Activated CD4-positive, alpha-beta T cell treated with anti-CD3 and anti-CD28 coated beads for 24 hours (primary cell): ENCODE measurements at places on chromosomes 13 and 19.
A peak's percentile ranks its signal among the peaks of the same experiment; 100 is the strongest.

GRCh38 chr19:8250596-8250995 is 41.4 kb downstream of the CERS4 start:
- no peak for DNase-seq

- DNase-seq = no peak
Observed at GRCh38 chr13:80840316-80840976, 499.5 kb upstream of the SPRY2 start.

DNA sequence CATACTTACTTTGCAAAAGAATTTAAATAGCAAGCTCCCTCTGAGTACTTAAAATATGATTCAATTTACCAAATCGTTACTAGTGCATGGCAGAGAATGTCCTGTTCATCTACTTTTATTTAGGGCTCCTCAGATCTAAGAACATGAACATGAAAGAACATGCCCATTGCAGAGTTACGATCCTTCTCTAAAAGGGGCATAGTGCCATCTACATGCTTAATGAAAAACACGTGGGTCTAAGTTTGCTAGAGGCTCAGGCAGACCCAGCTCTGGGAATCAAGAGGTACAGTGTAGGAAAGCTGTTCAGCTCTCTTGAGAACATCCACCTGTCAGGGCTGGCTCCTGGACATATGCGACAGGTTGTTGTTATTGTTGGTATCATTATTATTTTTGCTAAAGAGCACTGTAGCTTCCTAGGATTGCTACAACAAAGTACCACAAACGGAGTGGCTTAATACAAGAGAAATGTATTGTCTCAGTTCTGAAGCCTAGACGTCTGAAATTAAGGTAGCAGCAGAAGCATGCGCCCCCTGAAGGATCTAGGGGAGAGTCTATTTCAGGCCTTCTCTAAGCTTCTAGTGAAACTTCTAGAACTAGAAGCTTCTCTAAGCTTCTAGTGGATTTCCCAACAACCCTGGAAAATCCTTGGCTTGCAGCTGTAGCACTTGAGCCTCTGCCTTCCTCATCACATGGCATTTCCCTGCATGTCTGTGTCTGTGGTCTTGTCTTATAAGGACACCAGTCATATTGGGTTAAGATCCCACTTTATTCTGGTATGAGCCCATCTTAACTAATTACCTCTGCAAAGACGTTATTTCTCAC is 133.9 kb downstream of the DCT start:
- no peak for DNase-seq

DNA sequence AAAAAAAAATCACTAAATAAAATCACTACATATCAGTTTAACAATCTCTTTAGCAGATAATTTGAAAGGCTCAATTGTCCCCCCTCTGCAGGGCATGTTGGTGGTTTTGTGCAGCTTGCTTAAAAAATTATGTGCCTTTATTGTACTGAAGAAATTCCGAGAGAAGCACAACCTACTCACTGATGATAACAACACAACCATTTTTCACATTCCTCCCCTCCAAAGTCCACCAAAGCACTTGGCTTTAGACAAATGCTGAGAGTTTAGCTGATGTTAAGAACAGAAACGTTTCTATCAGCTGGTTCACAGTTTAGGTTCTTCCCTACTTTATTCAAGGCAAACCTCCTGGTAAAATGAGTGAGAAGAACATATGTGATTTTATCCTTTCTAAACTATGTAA is 923 bp downstream of the DOCK9 start:
- DNase-seq = no peak

- no peak for DNase-seq
Observed at GRCh38 chr19:7559102-7559501, 23.6 kb downstream of the PNPLA6 start.

GRCh38 chr19:21835810-21836444 is at the start of gene ZNF43:
ZNF43 (minus strand) TSS chr19:21836182; CDS start chr19:21836038, 144 bp downstream.
- peak; percentile 88 for DNase-seq

- DNase-seq = no peak
Observed at GRCh38 chr13:74162782-74163181, 28.6 kb upstream of the KLF12 start.

- no peak for DNase-seq
Observed at GRCh38 chr13:96904232-96904631, 90.0 kb downstream of the OXGR1 start.

DNA sequence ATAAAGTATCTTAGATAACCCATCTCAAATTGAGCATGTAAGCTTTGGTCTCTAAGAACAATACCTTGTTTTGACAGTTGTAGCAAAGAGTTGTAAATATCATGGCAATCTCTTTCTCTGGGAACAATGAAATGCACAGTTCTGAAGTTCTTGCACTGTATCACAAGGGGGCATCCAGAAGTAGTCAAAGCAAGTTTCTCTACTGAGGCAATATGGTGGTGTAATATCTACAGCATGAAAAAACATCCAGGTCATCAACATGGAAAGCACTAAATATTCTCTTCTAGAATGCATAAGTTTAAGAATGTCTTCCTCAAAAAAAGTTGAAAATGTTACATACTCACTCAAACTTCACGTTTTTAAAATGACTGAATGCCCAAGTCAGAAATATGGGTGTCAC is 19.6 kb downstream of the MTMR6 start:
- no peak for DNase-seq

GRCh38 chr13:49374585-49375290 is 69.1 kb downstream of the CAB39L start:
- DNase-seq = no peak

GRCh38 chr13:113917594-113918371 is 53.9 kb upstream of the GAS6 start:
- no peak for DNase-seq

DNA sequence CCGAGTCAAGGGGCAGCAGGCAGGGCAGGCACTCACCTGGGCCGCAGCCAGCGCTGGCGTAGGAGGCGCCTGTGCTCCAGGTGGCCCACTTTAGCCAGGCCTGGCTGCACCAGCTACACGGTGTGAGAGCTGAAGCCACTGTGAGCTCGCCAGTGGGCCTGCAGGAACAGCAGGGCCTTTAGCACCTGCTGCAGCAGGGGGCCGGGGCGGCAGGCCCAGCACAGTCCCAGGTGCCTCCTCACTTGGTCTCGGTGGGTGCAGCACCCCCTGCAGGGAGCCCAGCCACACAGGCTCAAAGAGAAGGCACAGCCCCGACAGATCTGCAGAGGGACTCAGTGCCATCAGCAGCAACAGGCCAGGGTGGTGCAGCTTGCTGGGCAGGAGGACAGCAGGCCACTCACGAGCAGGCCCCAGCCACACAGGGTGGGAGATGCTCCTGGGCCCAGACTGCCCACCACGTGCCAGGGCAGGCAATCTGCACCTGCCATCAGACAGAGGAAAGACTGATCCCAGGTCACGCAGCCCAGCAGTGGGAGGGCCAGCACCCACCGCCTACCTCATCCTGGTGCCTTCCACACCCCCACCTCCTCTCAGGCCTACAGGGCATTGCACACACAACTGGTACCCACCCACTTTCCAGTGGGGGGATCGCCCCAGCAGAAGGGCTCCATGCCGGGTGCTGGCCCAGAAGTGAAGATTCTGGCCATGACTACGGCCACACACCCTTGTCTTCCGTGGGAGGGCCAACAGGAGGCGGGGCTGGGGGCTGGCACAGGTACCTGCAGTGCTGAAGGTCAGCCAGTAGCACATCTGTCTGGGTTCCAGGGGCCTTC is 15.8 kb downstream of the ARHGAP33 start:
- no peak for DNase-seq

DNA sequence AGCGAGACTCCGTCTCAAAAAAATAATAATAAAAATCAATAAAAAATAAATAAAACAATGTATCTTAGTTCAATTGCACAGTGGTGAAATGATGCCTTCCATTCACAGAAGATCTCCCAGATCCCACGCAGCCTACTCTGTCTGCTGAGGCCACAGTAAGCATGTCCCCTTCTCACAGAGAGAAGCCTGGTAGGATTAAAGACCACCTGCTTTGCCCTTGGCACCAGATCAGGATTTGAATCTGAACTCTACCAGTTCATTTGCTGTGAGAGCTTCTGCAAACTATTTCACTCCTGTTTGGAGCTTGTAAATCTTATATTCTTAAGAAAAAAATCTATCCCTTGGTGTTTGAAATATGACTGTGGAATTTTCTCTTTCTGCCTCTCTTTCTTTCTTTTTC is 2.2 kb upstream of the SLC7A1 start:
- no peak for DNase-seq

GRCh38 chr19:2594319-2594718 is 108.2 kb downstream of the GNG7 start:
- no peak for DNase-seq

DNA sequence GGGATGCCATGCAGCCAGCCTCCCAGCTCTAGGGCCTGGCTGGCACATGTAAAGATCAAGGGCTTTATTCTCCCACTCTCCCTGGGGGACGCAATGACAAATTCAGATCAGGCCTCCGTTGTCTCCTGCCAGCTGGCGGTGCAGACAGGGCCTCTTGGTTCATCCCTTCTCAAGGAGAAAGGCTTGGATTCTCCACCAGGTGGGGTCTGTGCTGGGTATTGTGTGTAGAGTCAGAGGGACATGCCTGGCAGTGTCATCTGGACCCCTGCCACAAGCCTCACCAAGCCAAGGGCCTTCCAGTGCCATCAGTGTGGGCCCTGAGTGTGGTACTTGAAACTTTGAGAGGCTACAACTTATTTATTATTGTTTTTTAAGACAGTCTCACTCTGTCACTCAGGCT is 8.4 kb upstream of the PTPRS start:
- DNase-seq = no peak

GRCh38 chr19:23571175-23571574 is 115.8 kb downstream of the ZNF675 start:
- no peak for DNase-seq

- DNase-seq = peak; percentile 61
Observed at GRCh38 chr19:41263042-41263849, 926 bp upstream of the HNRNPUL1 start.

DNA sequence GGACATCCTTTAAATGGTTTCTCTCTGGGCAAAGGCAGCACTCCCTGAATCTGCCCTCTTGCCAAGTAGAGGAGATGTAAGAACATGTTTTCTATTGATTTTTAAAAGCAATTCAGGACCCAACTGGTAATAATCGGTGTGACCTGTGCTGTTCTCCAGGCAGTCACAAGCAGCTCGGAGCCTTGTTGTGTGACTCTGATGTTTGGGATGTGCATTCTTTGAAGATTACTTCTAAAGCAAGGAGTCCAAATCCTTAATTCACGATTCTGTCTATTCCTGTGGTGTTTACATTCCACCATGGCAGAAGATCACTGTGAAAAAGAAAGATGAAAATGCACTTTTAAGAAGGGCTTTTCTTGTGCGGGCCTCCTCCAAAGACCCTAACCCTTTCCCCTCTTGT is 122.3 kb upstream of the ZNF536 start:
- DNase-seq = no peak

GRCh38 chr13:43492745-43493144 is 294.0 kb downstream of the ENOX1 start:
- DNase-seq = no peak

- DNase-seq = no peak
Observed at GRCh38 chr19:33488826-33489225, 32.8 kb downstream of the PEPD start.

- no peak for DNase-seq
Observed at GRCh38 chr19:16369664-16370576, 45.3 kb downstream of the KLF2 start.

DNA sequence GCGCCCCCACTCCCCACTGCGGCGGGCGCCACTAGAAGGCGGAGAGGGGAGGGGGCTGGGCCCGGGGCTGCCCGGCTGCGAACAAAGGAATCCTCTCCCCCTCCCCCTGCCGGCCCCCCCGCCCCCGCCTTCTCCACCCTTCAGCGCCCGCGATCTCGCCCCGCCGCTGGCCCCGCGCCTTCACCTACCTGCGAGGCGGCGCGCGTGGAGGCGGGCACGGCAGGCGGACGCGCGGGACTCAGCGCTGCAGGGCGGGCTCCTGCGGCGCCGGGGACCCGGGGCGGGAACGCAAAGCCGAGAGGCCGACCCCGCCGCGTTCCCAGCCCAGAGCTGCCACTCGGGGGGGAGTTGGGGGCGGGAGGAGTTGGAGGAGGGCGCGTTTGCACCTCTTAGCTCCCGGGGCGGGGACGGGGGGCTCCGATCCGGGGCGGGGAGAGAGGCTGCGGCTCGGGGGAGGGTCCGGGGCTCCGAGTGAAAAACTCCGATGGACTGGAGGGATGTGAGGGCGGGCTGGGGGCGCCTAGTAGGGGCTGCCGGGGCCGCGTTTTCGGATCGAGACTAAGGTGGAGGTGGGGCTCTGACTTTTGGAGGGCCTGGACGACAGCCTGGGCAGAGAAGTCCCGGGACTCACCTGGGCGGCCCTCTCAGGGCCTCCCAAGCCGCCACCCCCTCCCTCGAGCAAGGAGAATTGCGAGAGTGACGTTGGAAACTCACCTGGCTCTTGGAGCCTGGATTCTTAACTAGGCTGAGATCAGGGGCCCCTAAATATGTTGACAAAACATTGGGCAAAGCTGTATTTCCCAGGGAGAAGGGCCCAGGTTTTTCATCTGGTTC is at the start of gene FBN3:
Gene FBN3, minus strand, starts transcription at position 332 of the 834 bp plus-strand sequence. CDS start 2,112 bp downstream, outside the sequence.
- DNase-seq = no peak

DNA sequence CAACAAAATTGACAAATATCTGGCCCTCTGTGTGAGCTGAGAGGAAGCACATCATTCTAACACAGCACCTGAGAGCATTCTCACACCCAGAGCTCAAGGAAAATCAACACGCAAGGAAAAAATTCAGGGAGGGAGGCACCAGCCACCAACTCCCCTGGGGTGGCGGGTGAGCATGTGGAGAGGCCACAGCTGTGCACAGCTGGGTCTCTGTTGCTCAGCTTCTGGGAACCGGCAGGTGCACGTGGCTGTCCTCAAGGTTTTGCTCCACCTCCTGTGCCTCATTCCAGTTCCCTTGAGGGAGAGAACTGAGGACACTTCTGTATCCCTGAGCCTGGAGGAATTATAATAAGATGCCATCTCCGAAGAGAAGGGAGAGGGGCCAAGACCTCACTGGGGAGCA is 134.0 kb downstream of the USP12 start:
- no peak for DNase-seq

DNA sequence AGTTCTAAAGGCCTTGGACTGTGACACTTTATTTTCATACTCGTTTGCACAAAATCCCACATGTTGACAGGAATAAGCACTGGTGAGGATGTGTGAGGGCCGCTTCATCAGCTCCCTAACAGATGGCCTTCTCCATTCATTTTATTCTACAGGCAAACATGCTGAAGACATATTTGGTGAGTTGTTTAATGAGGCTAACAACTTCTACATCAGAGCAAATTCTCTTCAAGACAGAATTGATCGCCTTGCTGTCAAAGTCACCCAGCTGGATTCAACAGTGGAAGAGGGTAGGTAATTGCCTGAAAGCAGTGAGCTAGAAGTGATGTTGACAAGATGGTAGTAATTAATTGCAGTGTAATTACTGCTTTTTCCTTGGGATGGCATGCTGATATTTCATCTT is 95.7 kb downstream of the GPR12 start:
- no peak for DNase-seq

DNA sequence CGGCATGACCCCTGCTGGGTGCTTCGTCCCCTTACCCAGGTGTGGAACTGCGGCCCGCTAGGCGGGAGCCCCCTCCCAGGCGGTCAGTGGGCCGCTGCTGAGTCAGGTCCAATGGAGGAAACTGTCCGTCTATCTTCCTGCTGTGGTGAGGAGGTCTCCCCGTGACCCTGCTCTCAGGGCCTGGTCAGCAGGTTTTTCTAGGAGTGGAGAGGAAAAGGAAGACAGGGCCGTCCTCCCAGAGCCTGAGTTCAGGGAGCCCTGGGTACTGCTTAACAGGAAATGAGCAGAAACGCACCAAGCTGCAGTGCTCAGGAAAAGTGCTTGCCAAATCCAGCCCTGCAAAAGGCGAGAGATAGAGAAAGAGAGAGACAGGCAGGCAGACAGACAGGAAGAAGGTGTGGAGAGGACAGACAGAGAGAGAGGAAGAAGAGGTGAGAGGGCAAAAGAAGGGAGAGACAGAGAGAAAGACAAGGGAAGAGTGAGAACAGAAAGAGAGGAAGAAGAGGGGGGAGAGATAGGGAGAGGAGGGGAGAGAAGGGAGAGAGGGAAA is 10.3 kb downstream of the SH3GL1 start:
- DNase-seq = no peak
